ENCODE measurements at places on chromosomes 7 and 10. TPM values are rescaled to one million over a fixed set of nuclear protein-coding genes. Genes with fewer than 3 reads are reported as not detected.

AGAP5 gene
- 7.7 TPM for total RNA-seq

PROSER2 gene
- 5.1 TPM for total RNA-seq

SORBS1 gene
- total RNA-seq, result 2.5 TPM

MYH16 gene
- not detected for total RNA-seq

LIPF gene
- not detected for total RNA-seq

FAM25C gene
- total RNA-seq, result not detected

GRCh38 chr7:69696054-69696591 lies 97.8 kb downstream of the AUTS2 start:
- no peak overlapping the region for H3K27ac ChIP-seq
- no peaks in the 10 kb centered on the region for H3K36me3 ChIP-seq
- no peak for DNase-seq

DNA sequence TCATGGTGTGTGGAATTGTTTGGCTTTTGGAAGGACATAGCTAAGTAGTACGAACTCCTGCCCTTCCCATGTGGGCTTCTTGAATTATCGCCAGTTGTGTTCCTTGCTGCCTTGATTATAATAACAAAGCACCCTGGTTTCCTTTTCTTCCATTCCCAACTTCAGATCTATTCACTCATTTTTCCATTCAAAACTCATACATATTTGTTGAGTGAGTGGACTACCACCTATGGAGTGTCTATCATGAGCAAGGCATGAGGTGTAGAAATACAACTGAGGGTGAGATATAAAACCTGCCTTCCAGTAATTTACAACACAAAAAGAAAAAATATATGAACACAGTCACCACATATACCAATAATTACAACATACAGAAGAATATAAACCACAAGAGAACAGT lies 4.9 kb upstream of the COL17A1 start:
- H3K4me1 ChIP-seq, result peaks cover 3% of the 10 kb centered on the region
- DNase-seq, result no peak
- H3K4me3 ChIP-seq, result no peak overlapping the region
- no peaks in the 10 kb centered on the region for H3K36me3 ChIP-seq
- peaks cover 9% of the 10 kb centered on the region for H3K27me3 ChIP-seq
- H3K27ac ChIP-seq, result no peak overlapping the region

- H3K27ac ChIP-seq, result no peak overlapping the region
- H3K4me1 ChIP-seq, result peaks cover 2% of the 10 kb centered on the region
- peaks cover 23% of the 10 kb centered on the region for H3K27me3 ChIP-seq
- no peaks in the 10 kb centered on the region for H3K36me3 ChIP-seq
- no peak overlapping the region for H3K4me3 ChIP-seq
- DNase-seq, result no peak
These were observed 108.0 kb downstream of the SPAG6 start for GRCh38 chr10:22453320-22453719.

GRCh38 chr7:105257338-105257737 lies 131.4 kb downstream of the SRPK2 start:
- no peaks in the 10 kb centered on the region for H3K27me3 ChIP-seq
- no peak overlapping the region for H3K4me3 ChIP-seq
- no peak overlapping the region for H3K27ac ChIP-seq
- peaks cover 5% of the 10 kb centered on the region for H3K36me3 ChIP-seq
- no peak for DNase-seq
- peaks cover 34% of the 10 kb centered on the region for H3K4me1 ChIP-seq

DNA sequence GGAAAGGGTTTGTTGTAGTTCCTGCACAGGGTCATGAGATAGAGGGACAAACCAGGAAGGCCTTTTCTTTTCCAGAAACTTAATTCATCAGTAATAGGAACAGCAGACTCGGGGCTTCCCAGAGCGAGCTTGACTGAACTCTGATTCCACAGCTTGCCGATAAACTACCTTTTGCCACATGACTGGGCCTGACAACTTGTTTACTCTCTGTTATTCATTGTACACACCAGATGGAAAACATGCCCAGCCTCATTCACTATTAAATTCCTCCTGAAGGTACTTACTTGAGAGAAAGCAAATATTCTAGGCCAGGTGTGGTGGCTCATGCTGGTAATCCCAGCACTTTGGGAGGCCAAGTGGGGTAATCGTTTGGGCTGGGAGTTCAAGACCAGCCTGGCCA lies 77.1 kb upstream of the FGFR2 start:
- H3K27me3 ChIP-seq, result peaks cover 8% of the 10 kb centered on the region
- no peak overlapping the region for H3K27ac ChIP-seq
- peaks cover 2% of the 10 kb centered on the region for H3K36me3 ChIP-seq
- no peak overlapping the region for H3K4me3 ChIP-seq

- DNase-seq, result no peak
- H3K27me3 ChIP-seq, result no peaks in the 10 kb centered on the region
- H3K4me3 ChIP-seq, result no peak overlapping the region
- H3K36me3 ChIP-seq, result no peaks in the 10 kb centered on the region
- H3K27ac ChIP-seq, result no peak overlapping the region
These were observed 432.1 kb upstream of the PCDH15 start for GRCh38 chr10:55233090-55233489.

DNA sequence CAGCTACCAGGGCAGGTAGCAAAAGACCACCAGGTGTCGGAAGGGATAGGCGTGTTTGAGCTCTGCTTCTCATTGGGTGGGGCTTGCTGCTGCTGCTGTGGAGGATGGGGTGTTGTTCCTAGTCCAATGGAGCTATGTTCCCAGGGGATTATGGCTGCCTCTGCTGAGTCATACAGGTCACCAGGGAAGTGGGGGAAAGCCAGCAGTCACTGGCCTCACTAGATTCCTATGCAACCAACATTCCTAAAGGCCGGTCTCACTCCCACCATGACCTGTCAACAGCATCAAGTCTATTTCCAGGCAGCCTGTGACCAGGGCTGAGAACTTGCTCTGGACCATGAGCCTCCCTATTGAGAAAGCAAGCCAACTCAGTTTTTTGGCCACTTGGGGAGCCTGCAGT lies 1160.8 kb downstream of the REEP3 start:
- H3K27me3 ChIP-seq, result no peaks in the 10 kb centered on the region
- no peak overlapping the region for H3K27ac ChIP-seq
- H3K4me1 ChIP-seq, result no peaks in the 10 kb centered on the region

GRCh38 chr10:113042868-113043267 lies 92.8 kb downstream of the TCF7L2 start:
- no peak overlapping the region for H3K4me3 ChIP-seq
- no peak for DNase-seq
- no peak overlapping the region for H3K27ac ChIP-seq
- H3K4me1 ChIP-seq, result no peaks in the 10 kb centered on the region
- H3K27me3 ChIP-seq, result peaks cover 18% of the 10 kb centered on the region

DNA sequence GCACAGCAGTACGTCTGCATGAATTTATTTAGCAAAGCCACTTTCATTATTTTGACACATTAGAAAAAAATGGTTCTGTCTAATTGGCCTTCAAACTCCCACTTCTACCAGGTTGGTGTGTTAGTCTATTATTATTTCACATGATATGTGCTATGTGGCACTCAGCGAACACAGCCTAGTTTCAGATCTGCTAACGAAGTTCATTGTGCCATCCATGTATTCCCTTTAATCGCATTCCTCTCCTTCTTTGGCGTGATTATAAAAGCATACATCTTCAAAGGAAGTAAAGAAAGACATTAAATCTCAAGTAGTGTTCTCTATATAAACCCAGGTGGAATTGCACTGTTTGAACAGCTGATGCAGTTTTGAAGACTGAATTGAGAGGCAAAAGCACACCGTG lies 96.4 kb upstream of the CACNA2D1 start:
- H3K27me3 ChIP-seq, result no peaks in the 10 kb centered on the region
- no peak overlapping the region for H3K4me3 ChIP-seq
- no peak overlapping the region for H3K27ac ChIP-seq
- DNase-seq, result no peak
- no peaks in the 10 kb centered on the region for H3K36me3 ChIP-seq

DNA sequence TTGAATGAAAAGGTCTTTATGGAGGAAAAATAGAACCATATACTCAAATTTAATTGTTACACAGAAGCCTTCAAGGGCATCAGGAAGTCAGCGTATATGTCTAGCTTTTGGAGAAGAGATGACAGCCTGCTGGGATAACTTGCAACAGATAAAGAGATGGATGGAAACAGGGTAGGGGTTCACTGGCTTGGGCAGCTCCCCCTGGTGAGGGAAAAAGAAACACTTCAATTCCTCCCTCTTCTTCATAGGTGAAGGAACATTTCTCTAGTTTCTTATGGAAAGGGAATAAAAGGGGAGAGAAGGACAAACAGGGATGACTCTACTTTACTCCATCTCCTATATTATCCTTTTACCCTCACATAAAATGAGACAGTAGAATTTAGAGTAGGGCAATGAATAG lies 635.7 kb downstream of the PHTF2 start:
- no peak overlapping the region for H3K4me3 ChIP-seq
- H3K27ac ChIP-seq, result no peak overlapping the region
- peaks cover 7% of the 10 kb centered on the region for H3K27me3 ChIP-seq
- no peaks in the 10 kb centered on the region for H3K4me1 ChIP-seq

GRCh38 chr7:6186577-6186976 lies 85.8 kb downstream of the CYTH3 start:
- no peak overlapping the region for H3K4me3 ChIP-seq
- H3K27ac ChIP-seq, result no peak overlapping the region
- no peaks in the 10 kb centered on the region for H3K27me3 ChIP-seq
- DNase-seq, result no peak
- H3K36me3 ChIP-seq, result peaks cover 6% of the 10 kb centered on the region
- peaks cover 2% of the 10 kb centered on the region for H3K4me1 ChIP-seq

DNA sequence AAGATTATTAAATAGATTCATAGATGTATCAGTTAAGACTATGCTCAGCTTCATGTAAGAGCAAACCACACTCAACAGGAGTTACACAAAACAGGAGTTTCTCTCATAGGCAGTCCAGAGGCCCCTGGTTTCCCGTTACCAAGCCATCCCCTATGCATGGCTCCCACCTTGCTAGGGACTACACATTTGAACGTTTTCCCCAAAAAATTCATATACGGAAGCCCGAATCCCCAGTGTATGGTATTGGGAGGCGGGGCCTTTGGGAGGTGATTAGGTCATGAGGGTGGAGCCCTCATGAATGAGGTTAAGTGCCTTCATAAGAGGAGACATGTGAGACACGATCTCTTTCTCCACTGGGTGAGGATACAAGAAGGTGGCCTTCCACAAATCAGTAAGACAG lies 29.1 kb downstream of the RSU1 start:
- H3K4me3 ChIP-seq, result peak overlapping the region; percentile 75
- peaks cover 27% of the 10 kb centered on the region for H3K4me1 ChIP-seq
- no peaks in the 10 kb centered on the region for H3K27me3 ChIP-seq
- peaks cover 4% of the 10 kb centered on the region for H3K36me3 ChIP-seq

GRCh38 chr10:36764823-36765222 lies 360.6 kb upstream of the ANKRD30A start:
- no peak overlapping the region for H3K27ac ChIP-seq
- no peak for DNase-seq
- H3K36me3 ChIP-seq, result no peaks in the 10 kb centered on the region

DNA sequence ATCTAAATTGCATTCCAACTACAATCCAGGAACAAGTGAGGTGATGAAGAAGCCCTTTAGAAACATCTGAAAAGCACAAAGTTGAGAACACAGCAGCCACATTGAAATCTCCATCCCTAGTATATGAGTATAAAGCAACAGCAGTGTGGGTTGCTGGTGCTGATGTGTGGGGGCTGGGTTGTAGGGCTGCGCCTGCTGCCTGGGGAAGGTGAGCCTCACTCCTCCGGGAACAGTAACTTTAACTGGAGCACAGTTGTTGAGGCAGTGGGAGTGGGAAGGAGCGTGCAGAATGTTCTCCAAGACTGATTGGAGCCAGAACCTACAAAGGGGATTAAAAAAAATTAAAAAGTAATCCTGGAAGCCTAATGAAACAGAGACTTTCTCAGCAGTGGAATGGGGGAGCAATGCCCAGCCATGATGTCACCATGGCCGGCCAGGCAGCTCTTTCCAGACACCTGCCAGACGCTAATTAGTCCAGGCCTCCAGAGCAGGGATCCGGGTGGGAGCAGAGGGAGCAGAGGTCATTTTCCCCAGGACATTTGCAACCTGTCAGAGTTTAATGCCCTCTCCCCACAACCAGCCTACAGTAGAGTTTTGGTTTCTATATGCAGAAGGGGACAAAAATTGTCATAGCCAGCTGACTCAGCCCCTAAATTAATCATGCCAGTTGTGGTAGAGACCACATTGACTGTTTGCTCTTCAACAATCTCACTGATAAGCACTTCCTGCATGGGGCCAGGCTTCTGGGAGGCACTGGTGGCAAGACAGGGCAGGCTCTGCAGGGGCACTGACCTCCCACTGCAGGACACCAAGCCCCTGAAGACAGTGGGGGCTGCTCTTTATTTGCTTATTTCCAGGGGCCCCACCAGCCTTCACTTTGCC lies 133.0 kb upstream of the ZNF32 start:
- H3K27ac ChIP-seq, result no peak overlapping the region
- peaks cover 14% of the 10 kb centered on the region for H3K4me1 ChIP-seq
- peaks cover 5% of the 10 kb centered on the region for H3K27me3 ChIP-seq
- H3K4me3 ChIP-seq, result no peak overlapping the region

DNA sequence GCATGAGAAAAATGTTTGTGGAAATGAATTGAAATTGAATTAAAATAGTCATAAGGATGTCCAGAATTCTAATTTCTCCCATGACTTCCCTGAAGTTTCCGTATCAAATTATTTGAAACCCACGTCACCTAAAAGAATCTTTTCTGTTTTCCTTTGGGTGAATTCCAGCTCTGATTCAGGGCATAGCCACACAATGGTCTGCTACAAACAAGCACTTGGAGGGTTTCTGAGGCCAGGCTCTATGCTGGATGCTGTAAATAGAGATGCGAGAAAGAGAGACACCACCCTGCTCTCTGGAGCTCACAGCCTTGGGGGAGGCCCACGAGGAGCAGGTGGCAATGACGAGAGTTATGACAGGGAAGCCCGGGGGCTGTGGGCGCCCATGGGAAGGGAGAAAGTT lies 33.6 kb downstream of the GHRHR start:
- H3K4me1 ChIP-seq, result peaks cover 1% of the 10 kb centered on the region
- no peaks in the 10 kb centered on the region for H3K36me3 ChIP-seq
- no peak for DNase-seq
- peaks cover 19% of the 10 kb centered on the region for H3K27me3 ChIP-seq
- no peak overlapping the region for H3K4me3 ChIP-seq

GRCh38 chr7:44486693-44487092 lies 3.8 kb downstream of the NUDCD3 start:
- peak overlapping the region; percentile 63 for H3K4me3 ChIP-seq
- H3K27me3 ChIP-seq, result no peaks in the 10 kb centered on the region
- DNase-seq, result no peak

DNA sequence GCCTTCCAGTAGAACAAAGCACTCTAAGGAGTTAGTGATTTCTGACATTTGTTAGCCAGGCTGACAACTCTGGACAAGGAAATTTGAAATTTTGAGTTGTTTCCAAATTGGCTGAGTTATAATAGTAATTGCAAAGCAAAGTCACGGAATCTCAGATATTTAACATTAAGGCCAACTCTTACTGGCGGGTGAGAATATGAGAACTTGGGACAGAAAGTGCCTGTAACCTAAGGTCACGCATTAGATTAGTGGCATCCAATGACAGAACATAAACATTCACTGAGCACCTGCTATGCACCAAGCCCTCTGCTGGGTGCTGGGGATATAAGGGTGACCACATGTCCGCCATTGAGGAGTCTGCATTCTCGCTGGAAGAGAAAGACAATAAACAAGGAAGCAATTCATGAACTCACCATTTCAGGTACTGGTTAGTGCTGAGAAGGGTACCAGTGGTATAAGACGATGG lies 45.5 kb upstream of the CHST15 start:
- peaks cover 21% of the 10 kb centered on the region for H3K27me3 ChIP-seq
- no peak overlapping the region for H3K27ac ChIP-seq
- H3K36me3 ChIP-seq, result no peaks in the 10 kb centered on the region
- DNase-seq, result no peak

All from T-helper 17 cell (primary cell).